HS-27A (cell line): ENCODE measurements at places on chromosomes 3 and 15.

DNA sequence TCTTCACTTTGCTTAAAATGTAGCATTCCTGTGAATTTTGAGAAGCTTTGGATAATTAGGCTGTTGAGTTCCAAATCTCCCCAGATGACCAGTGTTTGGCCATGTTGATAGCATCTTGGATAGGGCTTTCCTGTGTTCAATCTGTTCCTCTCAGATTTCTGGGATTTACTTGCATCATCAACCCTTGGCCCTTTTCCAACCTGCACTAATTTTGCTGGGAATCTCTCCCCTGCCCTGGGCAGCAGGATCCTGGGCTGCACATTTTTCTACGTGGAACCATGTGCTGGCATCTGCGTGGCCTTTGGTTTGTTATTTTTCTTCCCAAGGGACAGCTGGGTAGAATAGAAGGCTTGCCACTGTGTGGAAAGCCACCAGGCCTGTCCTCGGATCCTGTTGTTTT lies 75.4 kb upstream of the PLXNA1 start:
- DNase-seq: no peak

DNA sequence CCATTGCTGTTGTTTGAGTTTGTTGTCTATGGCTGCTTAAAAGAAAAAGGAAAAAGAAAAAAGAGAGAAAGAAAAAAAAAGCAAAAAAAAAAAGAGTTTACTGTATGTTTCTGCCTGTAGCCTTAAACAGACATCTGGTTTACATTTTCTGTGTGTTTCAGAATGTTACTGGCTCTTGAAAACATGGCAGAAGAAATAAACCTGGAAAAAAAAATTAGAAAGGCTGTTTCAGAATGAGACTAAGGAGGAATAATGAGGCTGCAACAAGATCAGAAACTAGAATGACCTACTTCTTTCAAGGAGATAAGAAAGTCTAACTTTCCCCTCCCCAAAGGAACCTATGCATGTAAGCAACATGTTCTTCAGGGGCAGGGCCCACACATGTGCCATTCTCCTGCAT lies 292.1 kb downstream of the DIPK2A start:
- DNase-seq: no peak

- DNase-seq: no peak
Measured at GRCh38 chr15:101183226-101183930, 68.5 kb downstream of the CHSY1 start.

GRCh38 chr3:4813909-4814304 lies 165.3 kb upstream of the BHLHE40 start:
- no peak for DNase-seq

- no peak for DNase-seq
Measured at GRCh38 chr3:111143-112069, 85.2 kb upstream of the CHL1 start.

DNA sequence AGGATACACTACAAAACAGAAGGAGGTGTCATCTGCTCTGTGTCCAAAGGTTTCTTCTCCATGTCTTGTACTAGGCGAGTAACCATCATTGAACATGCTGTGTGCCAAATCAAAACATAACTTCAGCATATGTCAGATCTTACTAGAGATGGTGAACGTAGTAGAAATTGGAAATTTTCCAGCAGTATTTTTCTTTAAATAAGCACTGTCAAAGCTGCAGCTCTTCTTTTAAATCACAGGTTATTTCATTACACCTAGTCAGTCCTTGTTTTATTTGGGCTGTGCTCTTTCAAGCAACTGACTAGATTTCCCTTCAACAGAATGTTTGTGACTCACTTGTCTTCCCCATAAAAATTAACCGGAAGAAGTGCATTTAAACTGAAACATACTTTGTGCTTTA lies 46.5 kb downstream of the MSL2 start:
- DNase-seq: no peak

DNA sequence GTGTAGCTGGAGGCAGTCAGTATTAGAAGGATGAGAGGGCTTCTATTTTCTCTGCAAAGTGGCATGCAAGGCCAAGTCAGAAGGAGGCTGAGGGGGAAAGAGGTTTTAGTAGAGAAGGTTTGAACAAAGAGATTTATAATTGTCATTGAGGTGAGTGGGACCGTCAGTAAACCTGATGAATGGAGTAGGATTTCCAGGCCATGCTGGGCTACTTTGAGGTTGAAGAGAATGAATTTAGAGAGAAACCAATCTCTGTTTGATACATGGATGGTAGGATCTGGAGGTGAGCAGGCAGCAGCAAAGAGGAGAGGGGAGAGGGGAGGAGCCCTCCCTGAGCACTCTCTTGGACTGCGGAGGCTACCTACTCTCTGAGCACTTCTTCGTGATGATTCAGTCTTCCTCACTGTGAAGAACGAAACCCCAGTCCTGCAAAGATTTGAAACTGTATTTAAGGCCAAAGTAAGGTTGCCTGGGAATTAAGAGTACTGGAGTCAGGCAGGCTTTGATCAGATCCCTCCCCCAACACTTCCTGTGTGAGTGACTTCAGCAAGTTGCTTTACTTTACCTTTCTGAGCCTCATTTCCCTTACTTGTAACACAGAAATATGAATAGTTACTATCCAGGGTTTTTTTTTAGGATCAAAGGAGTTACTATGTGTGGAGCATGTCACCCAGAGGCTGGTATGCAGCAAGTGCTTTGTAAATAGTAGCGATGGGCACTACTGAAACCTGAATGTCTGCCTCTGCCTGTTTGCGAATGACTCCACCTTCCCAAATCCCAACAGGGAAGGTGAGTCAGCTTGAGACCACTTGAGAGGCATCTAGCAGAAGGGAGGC lies 75.8 kb downstream of the RPL39L start:
- no peak for DNase-seq

DNA sequence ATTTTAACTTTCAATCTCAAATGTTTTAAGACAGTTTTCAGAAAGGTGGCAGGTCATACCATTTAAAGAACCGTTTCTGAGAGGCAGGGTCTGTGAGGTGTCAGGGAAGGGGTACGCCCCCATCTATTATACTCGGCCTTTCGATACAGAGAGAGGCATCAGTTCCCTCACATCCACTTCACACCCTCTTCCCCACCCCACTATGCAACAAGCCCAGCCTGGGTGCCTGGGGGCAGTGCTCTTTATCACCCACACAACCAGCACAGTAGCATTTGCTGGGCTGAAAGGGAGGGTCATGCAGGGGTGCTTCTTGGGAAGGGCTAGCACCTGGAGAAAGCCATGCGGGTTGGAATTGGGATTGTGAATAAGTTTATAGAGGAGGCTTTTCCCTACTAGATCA lies 56.0 kb upstream of the KCNMB2 start:
- DNase-seq: no peak

DNA sequence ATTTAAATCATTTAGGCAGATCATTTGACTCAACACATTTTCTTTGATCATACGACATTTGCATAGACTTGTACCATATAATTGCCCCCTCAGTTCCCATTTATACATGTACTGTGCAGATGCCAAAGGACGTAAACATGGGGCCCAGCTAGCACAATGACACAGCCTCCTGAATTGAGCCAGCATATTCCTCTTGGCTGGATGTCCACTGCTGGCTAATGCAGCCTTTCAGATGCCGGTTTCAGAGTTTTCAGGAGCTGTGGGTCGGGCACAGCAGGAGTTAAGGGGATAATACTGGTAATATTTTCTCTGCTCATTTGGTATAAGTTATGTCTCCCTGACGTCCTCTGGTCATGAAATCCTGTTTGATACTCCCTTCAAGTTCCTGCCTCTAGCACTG lies 39.4 kb downstream of the KAT2B start:
- DNase-seq: no peak

DNA sequence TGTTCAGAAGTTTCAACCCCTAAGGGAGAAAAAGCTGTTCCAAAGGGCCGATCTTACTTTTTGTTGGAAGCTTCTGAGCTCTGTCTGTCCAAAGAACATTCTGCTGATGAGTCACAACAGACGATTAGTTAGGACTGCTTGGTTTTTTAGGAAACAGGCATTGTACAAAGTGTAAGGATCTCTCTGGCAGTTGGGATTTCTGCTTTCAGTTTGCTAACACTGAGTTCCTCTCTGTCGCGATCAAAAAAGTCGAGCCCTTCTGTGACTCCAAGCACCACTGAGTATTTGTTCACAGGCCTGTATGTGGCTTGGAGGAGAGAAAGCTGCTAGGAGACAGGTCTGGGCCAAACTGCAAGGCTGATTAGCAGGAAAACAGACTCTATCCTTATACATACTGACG lies 91.8 kb upstream of the PFN2 start:
- DNase-seq: no peak

- DNase-seq: no peak
Measured at GRCh38 chr3:194875581-194876402, 190.1 kb downstream of the FAM43A start.

DNA sequence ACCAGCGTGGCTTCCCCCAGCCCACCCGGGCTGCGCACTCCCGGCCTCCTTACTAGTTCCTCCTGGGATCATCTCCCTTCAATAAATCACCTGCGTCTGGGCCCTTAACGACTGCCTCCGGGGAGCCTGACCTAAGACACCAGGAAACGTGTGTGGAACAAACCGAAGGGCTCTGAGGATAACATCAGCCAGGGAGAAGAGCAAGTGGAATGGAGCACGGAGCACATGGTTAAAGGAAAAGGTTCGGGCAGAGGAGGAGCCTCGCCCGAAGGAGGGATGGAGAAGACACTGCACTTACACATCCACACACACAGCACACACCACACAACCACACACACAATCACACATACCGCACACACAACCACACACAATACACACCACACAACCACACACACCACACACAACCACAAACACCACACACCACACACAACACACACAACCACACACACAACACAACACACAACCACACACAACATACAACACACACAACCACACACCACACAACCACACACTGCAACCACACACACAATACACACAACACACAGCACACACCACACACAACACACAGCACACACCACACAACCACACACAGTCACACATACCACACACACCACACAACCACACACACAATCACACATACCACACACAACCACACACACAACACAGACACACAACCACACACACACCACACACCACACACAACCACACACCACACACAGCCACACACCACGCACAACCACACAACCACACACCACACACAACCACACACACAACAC lies 24.7 kb downstream of the CPN2 start:
- no peak for DNase-seq

DNA sequence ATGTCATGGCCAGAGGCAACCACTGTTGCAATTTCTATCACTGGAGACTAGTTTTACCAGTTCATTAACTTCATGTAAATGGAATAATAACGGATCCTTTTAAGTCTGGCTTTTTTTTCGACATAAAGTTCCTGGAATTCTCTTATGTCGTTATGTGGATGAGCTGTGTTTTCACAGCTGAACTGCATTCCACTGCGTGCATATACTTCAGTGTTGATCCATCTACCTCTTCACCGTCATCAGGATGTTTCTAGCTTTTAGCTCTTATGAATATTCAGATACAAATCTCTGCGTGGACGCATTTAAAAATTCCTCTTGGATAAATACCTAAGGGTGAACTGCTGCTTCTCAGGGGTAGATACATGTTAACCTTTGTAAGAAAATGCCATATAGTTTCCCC lies 15.6 kb upstream of the CYFIP1 start:
- DNase-seq: no peak

DNA sequence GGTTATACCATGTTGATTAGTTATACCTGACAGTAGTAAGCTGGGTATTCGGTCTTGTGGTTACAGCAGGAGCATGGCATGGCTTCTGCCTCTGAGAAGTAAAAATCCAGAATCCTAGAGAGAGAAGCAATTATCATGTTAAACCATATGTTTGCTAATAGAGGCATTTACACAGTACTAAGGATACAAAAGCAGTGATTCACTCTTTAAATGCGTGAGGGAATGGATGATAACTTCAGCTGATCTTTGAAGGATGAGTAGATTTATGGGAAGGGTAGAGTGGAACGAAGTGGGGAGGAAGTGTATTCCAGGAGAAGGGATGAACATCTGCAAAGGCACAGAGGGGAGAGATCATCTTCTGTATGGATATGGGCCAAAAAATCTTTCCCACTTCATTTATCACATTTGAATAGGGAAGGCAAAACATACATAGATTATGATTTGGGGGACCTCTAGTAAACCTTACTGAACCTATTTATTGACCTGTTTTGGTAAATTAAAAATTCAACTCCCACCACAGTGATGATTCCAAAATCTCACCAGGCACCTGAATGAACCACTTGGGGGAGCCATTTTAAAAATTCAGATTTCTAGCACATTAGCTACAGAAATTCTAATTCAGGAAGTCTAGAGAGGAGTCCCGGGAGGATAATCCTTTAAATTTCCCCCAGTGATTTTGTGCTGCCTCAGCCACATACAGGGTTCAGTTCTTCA lies 35.1 kb downstream of the IGSF10 start:
- DNase-seq: no peak
